ENCODE measurements at places on chromosomes 11 and 22. TPM values are rescaled to one million over a fixed set of nuclear protein-coding genes. Genes with fewer than 3 reads are reported as not detected.

Gene SPTBN2
- 3.1 TPM for total RNA-seq

Gene APOL4
- total RNA-seq: not detected

Gene EFCAB6
- 1.8 TPM for total RNA-seq

Gene CTSF
- 136 TPM for total RNA-seq

Gene P2RX6
- total RNA-seq: 4.1 TPM

Gene OR51B2
- total RNA-seq: not detected

Gene ROM1
- total RNA-seq: 6.8 TPM

Gene LRRC74B
- total RNA-seq: not detected

Gene MRGPRX3
- total RNA-seq: not detected

Gene APOA5
- not detected for total RNA-seq

Gene IL17REL
- not detected for total RNA-seq

Gene APOL5
- not detected for total RNA-seq

Gene ABCC8
- 3.7 TPM for total RNA-seq

Gene UBQLN3
- 0.29 TPM for total RNA-seq

Gene BEST1
- 2.9 TPM for total RNA-seq

Gene GTSE1
- total RNA-seq: 1.8 TPM

Gene DDI1
- total RNA-seq: not detected

Gene NUP50
- 24.8 TPM for total RNA-seq

Gene ELFN2
- total RNA-seq: not detected

Gene POGLUT3
- 18.1 TPM for total RNA-seq

Gene CYP2D6
- 0.23 TPM for total RNA-seq

Gene PHRF1
- 20.2 TPM for total RNA-seq

Gene HEPHL1
- total RNA-seq: not detected

Gene FZD4
- total RNA-seq: 24.2 TPM

Gene PRR33
- total RNA-seq: 0.82 TPM

Gene PARVG
- 3.1 TPM for total RNA-seq

Gene GRAP2
- total RNA-seq: 2.0 TPM

Gene FBLN1
- total RNA-seq: 286 TPM

Gene MPPED2
- 3.5 TPM for total RNA-seq

Gene RASL10A
- total RNA-seq: 1.1 TPM

Gene KBTBD3
- total RNA-seq: 7.9 TPM

Gene BCO2
- 147 TPM for total RNA-seq

Measured in right cardiac atrium (tissue), 5 donors.